Foreskin keratinocyte (primary cell): ENCODE measurements at places on chromosomes 4 and X. TPM values are rescaled to one million over a fixed set of nuclear protein-coding genes. Genes with fewer than 3 reads are reported as not detected.

DNA sequence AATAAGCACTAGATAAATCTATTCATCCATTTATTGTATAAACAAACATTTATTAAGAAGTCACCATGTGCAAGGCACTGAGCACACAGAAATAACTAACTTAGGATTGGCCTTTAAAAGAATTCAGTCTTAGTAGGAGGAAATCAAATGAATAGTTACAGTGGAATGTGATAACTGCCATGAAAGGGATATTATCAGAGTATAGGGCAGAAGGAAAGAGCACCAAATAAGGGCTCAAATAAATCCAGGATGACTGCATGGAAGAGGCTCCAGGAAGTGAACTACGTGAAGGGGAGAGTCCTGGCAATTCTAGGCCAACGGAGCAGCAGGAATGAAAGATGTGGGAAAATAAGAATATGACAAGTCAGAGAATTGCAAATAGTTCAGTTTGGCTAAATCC lies 406.0 kb downstream of the INPP4B start:
- DNase-seq, result no peak

GRCh38 chrX:34300871-34301270 lies 168.8 kb upstream of the FAM47A start:
- DNase-seq, result no peak

DNA sequence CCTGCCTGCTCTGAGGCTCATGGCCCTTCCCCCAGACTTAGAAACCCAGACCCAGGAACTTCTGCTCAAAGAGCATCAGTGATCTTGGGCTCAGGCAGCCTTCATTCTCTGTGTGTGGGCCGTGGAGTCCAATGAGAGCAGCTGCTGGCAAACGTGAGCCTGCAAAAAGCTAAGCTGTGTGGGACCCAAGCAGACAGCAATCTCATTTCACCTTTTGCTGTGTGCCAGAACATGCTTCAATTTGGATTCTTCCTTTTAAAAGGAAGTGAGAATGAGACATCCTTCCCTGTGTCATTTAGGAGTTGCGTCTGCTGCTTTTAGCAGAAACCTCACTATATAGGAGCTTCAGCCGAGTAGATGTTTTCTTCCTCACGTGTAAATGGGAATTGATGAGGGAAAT lies 238.5 kb downstream of the EVC2 start:
- DNase-seq, result no peak

- DNase-seq, result peak; percentile 69
Observed at GRCh38 chr4:88964450-88964849, 92.5 kb downstream of the FAM13A start.

DNA sequence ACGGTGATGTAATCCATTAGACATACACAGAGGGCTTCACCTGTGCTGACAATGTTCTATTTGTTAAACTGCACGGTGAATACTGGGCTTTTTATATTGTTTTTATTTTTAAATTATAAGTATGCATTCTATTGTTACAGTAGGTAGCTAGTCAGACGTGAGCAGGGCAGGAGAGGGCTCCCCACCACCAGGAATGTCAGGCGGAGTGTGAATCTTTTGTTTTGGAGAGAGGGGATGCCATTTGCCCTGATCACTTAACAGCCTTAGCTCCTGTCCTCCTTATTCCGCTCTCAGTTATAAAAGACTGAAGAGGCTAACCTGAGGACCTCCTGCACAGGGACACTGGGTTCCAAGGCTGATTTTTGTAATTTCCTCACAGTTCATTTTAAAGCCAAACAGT lies 151.6 kb upstream of the TAPT1 start:
- DNase-seq, result no peak

- no peak for DNase-seq
Observed at GRCh38 chr4:20046931-20047677, 204.6 kb upstream of the SLIT2 start.

DNA sequence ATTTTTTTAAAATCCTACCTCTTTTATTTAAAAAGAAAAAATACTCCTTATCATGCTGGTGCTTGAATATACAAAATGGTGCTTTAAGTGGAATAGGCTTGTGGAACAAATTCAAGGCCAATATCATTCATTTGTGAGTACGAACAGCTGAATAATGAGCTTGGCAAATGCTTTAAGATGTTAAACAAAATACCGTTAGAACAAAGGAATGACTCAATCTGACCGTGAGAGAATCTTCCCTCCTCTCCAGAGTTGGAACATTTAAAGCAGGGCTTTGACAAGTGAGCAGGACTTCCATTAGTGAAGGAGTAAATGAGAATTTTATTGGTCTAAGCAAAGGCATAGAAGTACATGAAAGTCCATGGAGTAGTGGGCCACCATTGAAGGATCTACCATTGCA lies 74.5 kb downstream of the DCLK2 start:
- no peak for DNase-seq

- DNase-seq, result no peak
Observed at GRCh38 chrX:34562006-34562405, 95.1 kb downstream of the TMEM47 start.

- peak; percentile 53 for DNase-seq
Observed at GRCh38 chr4:123102897-123103471, 180.6 kb upstream of the NUDT6 start.

GRCh38 chr4:53640576-53641453 lies 49.5 kb upstream of the LNX1 start:
- DNase-seq, result no peak

DNA sequence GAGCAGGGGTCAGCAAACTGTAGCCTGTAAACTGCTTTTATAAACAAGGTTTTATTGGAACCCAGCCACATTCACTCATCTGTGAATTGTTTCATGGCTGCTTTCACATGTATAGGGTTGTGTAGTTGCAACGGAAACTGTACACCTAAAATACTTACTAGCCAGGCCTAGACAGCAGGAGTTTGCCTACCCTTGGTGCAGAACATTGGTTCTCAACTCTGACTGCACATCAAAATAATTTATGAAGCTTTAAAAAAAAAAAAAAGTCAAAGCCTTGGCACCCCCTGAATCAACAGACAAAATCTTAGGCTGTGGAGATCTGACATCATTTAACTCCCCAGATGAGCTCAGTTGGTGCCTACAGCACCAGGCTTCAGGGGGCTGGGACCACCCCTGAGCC lies 27.8 kb downstream of the ADGRA3 start:
- no peak for DNase-seq

DNA sequence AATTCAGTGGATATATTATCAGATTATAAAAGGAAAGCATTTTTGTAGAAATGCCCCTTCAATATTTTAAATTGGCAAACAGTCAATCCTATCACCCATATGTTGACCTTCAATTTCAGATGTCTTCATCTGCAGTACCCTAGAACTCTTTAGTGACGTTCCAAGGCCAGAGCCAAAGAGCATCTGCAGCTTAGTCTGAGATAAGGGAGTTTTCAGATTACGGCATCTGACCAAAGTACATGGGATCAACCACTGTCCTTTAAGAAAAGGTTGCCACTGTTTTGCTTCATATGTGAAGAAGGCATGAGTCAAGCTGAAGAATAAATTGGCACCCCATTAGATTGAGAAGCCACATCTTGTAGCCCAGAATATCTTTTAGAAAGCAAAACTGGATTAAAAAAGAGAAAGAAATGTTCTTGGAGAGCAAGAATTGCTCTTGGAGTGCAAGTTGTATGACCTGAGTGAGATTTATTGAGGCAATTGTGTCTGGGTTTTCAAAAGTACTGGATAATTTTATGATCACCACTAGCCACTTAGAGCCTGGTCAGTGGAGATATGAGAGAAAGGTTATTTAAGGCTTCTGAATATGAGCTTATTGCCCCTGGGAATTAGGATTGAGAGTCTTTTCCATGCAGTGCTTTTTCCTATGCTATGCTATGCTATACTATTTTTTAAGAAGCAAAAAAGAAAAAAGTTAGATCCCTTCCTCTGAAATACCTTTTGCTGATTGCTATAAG lies 251.9 kb upstream of the NR3C2 start:
- no peak for DNase-seq

DNA sequence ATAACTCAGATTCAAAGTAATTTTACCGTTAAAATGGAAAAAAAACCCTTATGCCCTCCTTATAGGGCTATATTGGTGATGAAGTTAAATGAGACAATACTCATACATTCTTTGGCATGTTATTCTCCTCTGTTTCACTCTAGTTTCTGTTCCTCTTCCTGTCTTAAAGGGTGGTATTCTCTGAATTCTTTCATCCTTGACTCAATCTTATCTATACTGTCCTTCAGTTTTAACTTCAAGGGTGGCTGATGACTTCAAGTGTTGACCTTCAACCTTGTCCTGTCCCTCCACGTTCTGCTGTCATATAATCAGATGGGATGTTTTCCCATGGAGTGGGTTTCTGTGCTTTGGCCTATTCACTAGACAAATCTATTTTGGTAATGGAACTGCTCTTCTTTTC lies 44.0 kb downstream of the ZNF518B start:
- DNase-seq, result no peak

DNA sequence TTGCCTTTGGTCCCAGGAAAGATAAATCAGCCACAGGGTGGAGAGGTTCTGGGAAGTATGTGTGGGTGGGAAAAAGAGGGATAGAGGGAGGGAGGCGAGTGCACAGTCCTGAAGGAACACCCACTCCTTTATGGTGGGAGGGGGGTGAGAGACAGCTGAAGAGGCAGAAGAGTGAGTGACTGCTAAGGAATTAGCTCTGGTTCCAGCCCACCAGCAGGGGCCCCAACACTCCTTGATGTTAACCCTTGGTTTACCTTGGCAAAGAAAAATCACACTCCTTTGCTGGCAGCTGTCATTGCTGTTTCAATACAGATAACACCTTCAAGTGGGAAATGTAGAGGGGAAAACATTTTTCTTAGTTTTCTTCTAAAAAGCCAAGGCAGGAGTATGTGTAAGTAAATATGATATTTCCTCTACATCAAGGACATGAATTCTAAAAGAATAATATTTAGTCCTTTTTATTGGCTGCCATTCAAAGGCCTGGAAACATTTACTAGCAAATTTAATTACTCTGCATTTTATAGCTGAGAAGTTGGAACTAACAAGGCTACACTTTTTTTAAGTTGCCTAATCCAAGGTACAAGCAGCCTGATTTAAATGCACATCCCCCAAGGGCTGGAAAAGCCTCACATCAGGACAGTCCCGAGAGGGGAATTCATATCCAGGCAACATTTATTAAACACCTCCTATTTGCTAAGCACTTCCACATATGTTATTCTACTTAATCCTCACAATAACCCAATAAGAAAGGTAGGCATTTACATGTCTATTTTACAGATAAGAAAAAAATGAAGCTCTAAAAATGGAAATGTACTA lies 81.7 kb downstream of the HS6ST2 start:
- no peak for DNase-seq

GRCh38 chrX:149641432-149641831 lies 9.8 kb upstream of the TMEM185A start:
- DNase-seq, result no peak

DNA sequence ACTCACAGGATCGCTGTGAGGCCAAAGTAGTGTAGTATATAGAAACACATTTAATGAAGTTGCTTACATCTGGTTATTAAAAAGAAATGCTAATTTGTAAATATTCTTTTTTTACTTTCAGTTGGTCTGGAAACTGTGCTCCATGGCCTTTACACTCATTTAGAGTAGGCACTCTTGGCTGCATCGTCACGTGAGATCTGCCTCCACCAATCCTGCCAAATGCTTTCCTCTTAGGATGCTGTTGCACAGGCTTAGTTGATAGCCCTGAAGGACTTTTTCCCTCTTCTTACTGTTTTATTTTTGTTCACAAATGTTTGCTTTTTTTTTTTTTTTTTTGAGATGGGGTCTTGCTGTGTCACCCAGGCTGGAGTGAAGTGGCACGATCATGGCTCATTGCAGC lies 6.3 kb downstream of the CPE start:
- DNase-seq, result no peak

- no peak for DNase-seq
Observed at GRCh38 chr4:98586962-98587354, 71.5 kb downstream of the TSPAN5 start.

- no peak for DNase-seq
Observed at GRCh38 chrX:108159028-108159670, 67.6 kb downstream of the ATG4A start.

- no peak for DNase-seq
Observed at GRCh38 chr4:15020502-15021286, 18.4 kb downstream of the CPEB2 start.

DNA sequence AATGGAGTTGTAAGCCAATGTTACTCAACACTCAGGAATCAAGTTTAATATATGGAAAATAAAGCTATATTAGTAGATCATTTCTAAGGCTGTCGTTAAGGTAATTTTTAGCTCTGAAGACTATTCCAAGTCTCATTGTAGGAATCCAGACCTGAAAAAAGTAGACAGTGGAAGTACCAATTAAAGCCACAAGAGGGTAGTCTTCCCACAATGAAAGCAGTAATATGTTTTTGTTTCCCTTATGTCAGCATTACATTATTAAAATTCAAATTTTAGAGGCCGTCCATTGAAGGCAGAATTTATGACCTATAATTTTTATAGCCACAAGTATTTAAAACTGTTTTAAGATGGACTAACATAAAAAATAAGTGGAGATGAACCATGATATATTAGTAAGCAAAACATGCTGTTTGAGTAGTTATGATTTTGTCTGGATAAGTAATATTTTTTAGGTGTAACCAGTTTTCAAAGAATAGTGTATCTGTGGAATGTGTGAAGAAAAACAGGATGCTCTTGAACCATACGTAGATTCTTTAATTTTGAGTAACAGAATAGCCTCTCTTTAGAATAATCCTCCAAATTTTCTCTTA lies 372.6 kb upstream of the TECRL start:
- peak; percentile 33 for DNase-seq

- DNase-seq, result peak; percentile 70
Observed at GRCh38 chr4:186957952-186958555, 234.4 kb upstream of the FAT1 start.

DNA sequence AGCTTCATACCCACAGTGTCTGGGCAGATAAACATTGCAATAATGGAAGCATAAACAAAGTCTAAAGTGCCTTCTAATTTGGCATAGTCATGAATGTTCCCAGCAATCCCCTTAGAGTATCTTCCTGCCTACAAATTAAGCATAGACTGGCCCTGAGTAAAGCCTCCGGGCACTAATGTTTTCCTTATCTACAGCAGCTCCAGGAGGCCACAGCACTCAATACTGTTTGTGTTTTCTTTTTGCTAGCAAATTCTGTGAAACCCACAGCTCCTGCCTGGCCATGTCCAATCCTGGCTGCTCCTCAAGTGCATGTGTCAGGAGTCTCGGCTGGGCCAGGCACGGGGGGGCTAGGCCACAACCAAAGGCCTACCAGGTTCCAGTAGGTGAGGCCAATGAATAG lies 102.7 kb upstream of the TBC1D9 start:
- DNase-seq, result no peak

MAD2L1 gene
- 56.0 and 75.7 TPM in 2 replicates for total RNA-seq

NR3C2 gene
- 0.07 and 0.24 TPM in 2 replicates for total RNA-seq

NKX1-1 gene
- not detected in 2 replicates for total RNA-seq

TLR1 gene
- 0.21 and 0.27 TPM in 2 replicates for total RNA-seq

RAB33B gene
- 4.2 and 4.4 TPM in 2 replicates for total RNA-seq
